Activated CD4-positive, alpha-beta T cell treated with anti-CD3 and anti-CD28 coated beads, Interleukin-2, amount 10 ng/mL, durations not matched to agents 24 days and 14 days (primary cell): ENCODE measurements at places on chromosomes 13 and 19. TPM values are rescaled to one million over a fixed set of nuclear protein-coding genes. Genes with fewer than 3 reads are reported as not detected.

GRCh38 chr19:6378041-6378440, 2.3 kb upstream of the PSPN start:
- no peak overlapping the region for H3K27ac ChIP-seq
- H3K4me1 ChIP-seq = peaks cover 6% of the 10 kb centered on the region
- peaks cover 32% of the 10 kb centered on the region for H3K36me3 ChIP-seq
- no peak for DNase-seq
- no peak overlapping the region for H3K4me3 ChIP-seq

Gene NDUFA13
- 370 and 391 TPM in 2 replicates for total RNA-seq

- DNase-seq = peak; percentile 88
- H3K4me1 ChIP-seq = peaks cover 9% of the 10 kb centered on the region
- peak overlapping the region; percentile 67 for H3K4me3 ChIP-seq
- peak overlapping the region; percentile 20 for H3K27ac ChIP-seq
Observed at GRCh38 chr19:8654591-8655339, 24.3 kb downstream of the NFILZ start.

- H3K36me3 ChIP-seq = no peaks in the 10 kb centered on the region
- no peaks in the 10 kb centered on the region for H3K4me1 ChIP-seq
- H3K27ac ChIP-seq = no peak overlapping the region
- DNase-seq = no peak
Observed at GRCh38 chr13:101869553-101869952, 417.1 kb downstream of the ITGBL1 start.

DNA sequence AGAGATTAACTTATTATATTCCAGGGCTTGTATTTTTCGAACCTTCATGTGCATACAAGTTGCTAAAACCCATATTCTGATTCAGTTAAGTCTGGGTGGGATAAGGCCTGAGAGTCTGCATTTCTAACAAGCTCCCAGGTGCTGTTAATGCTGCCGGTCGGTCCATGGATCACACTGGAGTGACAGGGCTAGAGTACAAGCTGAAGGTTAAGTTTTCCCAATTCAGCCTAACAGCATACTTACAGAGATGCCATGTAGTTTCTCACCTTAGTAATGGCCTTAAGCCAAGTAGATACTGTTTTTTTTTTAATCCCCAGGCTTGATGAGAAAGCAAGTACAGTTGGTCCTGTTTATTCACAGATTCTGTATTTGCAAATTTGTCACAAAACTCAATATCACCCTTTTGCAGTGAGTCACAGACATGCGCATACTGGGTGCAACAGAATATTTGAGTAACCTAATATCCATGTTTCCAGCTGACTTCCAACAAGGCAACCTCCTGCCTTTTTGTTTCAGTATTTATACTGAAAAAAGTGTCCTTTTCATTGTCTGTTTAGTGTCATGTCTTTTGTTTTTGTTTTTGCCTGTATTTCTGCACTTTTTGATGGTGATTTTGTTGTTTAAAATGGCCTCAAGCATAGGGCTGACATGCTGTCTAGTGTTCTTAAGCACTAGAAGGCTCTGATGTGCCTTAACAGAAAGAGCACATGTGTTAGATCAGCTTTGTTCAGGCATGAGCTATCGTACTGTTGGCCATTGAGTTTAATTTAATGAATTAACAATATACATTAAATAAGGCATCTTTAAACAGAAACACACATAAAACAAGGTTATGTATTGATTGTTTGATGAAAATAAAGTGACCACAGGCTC, 875.0 kb downstream of the PCDH9 start:
- no peaks in the 10 kb centered on the region for H3K4me1 ChIP-seq
- H3K27me3 ChIP-seq = no peaks in the 10 kb centered on the region
- DNase-seq = no peak
- no peaks in the 10 kb centered on the region for H3K36me3 ChIP-seq
- no peak overlapping the region for H3K27ac ChIP-seq

GRCh38 chr13:112469071-112469745, 93.1 kb downstream of the SPACA7 start:
- peaks cover 2% of the 10 kb centered on the region for H3K27me3 ChIP-seq
- H3K4me3 ChIP-seq = no peak overlapping the region
- no peaks in the 10 kb centered on the region for H3K36me3 ChIP-seq
- H3K27ac ChIP-seq = no peak overlapping the region
- H3K4me1 ChIP-seq = no peaks in the 10 kb centered on the region

GRCh38 chr19:43818500-43818899, 8.6 kb upstream of the ZNF283 start:
- H3K4me3 ChIP-seq = no peak overlapping the region
- DNase-seq = no peak
- peaks cover 10% of the 10 kb centered on the region for H3K4me1 ChIP-seq
- H3K27me3 ChIP-seq = peaks cover 20% of the 10 kb centered on the region
- H3K36me3 ChIP-seq = peaks cover 5% of the 10 kb centered on the region

Gene LILRB5
- total RNA-seq = not detected in 2 replicates

DNA sequence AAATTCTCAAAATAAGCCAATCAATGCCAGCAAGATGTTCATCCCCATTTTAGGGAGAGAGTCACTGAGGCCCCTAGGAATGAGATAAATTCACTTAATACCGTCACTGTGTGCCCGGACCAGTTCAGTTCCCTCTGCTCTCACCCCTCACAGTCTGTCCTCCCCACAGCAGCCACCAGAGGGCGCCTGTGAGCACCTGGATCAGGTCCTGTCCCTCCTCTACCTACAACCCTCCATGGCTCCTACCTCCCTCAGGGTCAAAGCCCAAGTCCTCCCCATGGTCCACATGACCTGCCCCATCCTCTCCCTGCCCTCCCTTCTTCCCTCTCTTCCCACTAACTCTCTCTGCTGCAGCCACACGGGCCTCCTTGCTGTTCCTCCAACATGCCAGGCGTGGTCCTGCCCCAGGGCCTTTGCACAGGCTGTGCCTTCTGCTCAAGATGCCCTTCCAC, 42.0 kb upstream of the NFIC start:
- no peaks in the 10 kb centered on the region for H3K36me3 ChIP-seq
- peak; percentile 92 for DNase-seq
- no peaks in the 10 kb centered on the region for H3K4me1 ChIP-seq
- no peaks in the 10 kb centered on the region for H3K27me3 ChIP-seq
- H3K4me3 ChIP-seq = no peak overlapping the region
- no peak overlapping the region for H3K27ac ChIP-seq

Gene PSG7
- total RNA-seq = not detected in 2 replicates

Gene DZIP1
- 0.12 and 0.14 TPM in 2 replicates for total RNA-seq

DNA sequence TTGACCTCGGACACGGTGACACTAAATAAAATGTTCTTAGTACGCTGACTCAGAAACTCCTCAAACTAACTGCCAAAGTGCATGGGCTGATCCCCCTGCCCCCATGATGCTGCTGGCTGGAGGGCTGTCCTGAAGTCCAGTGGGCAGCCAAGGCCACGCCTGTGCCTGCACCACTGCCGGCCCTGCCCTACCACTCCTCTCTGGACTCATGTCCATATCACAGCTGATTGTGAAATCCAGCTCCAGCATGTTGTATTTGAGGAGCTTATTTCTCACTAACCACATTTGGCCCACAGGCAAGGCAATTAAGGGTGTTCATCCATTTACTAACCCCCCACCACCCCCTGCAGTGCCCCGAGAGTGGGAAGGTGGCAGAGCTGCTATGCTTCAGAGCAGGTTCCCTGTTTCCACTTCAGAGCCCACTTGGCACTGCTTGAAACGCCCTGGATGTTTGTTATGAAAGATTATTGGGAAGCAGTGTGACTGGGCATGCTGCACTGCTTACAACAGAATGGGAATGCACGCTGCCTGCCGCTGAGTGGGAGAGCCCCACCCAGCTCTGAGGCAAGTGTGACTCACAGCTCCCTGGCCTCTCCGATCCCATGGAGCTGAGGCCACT, 114.0 kb downstream of the UQCRFS1 start:
- no peak for DNase-seq
- no peaks in the 10 kb centered on the region for H3K36me3 ChIP-seq
- H3K27ac ChIP-seq = no peak overlapping the region
- no peaks in the 10 kb centered on the region for H3K27me3 ChIP-seq
- no peak overlapping the region for H3K4me3 ChIP-seq
- no peaks in the 10 kb centered on the region for H3K4me1 ChIP-seq

- no peak overlapping the region for H3K4me3 ChIP-seq
- DNase-seq = no peak
- no peaks in the 10 kb centered on the region for H3K36me3 ChIP-seq
- no peak overlapping the region for H3K27ac ChIP-seq
Observed at GRCh38 chr13:35283856-35284255, 192.6 kb downstream of the MAB21L1 start.

- H3K36me3 ChIP-seq = no peaks in the 10 kb centered on the region
- no peak overlapping the region for H3K27ac ChIP-seq
- DNase-seq = peak; percentile 77
- H3K27me3 ChIP-seq = peaks cover 9% of the 10 kb centered on the region
Observed at GRCh38 chr19:51777570-51778462, 16.8 kb downstream of the FPR2 start.
